Stimulated activated CD4-positive, alpha-beta T cell treated with anti-CD3 and anti-CD28 coated beads, Interleukin-1b, Interleukin-23, amount 100 ng/mL, for 4 hours (primary cell): ENCODE measurements at places on chromosomes 3 and 15.

GRCh38 chr3:52849656-52850055 lies 14.8 kb upstream of the MUSTN1 start:
- DNase-seq = no peak

DNA sequence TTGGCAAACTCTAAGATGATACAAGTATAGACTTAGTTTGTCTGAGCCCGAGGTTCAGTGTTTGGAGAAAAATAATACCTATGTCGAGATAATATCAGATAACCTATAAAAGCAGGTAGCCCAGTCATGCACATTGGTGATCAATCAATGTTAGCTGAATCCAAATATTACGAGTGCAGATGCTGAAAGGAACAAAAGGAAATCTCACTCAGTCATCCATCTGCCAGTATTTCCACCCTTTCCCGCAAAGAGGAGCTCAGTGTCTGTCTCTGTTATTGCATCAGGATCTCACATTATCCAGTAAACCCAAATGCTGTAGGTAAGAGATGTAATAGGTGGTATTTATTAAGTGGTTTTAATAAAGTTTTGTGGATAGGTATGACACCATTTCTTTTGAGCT lies 251.2 kb upstream of the CTDSPL start:
- no peak for DNase-seq

DNA sequence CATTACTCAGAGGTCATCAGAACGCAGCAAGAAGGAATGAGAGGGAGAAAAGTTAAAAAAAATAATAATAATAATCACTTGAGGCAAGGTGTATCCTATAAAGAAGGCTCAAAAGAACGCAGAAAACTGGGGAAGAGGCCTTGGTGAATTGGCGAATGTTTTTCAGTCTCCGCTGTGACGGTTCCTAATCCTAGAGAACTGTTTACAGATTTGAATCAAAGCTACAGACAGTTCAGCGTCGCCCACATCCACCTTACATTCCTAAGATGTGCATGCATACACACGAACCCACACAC lies 634 bp downstream of the ZMAT3 start:
- DNase-seq = no peak

GRCh38 chr3:118408431-118408830 lies 626.2 kb downstream of the IGSF11 start:
- no peak for DNase-seq

- DNase-seq = no peak
Observed at GRCh38 chr3:3209057-3209456, 29.6 kb upstream of the CRBN start.

DNA sequence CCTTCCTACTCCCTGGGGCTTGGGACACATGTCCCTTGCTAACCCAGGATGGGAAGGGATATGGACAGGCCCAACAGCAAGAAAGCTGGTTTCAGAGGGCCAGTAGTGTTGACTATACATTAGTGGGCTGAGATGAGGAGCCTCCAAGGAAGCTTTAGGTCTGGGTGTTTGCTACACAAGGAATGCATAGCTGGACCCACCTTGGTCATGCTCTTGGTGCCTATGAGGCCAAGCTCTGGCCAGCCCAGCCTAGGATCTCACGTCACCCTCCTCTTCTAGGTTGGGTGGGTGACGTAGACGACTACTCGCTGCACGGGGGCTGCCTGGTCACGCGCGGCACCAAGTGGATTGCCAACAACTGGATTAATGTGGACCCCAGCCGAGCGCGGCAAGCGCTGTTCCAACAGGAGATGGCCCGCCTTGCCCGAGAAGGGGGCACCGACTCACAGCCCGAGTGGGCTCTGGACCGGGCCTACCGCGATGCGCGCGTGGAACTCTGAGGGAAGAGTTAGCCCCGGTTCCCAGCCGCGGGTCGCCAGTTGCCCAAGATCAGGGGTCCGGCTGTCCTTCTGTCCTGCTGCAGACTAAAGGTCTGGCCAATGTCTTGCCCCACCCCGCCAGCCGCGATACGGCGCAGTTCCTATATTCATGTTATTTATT lies 653 bp upstream of the WDR6 start:
- DNase-seq = no peak

GRCh38 chr15:31241888-31242522 lies 84.6 kb upstream of the KLF13 start:
- DNase-seq = no peak

DNA sequence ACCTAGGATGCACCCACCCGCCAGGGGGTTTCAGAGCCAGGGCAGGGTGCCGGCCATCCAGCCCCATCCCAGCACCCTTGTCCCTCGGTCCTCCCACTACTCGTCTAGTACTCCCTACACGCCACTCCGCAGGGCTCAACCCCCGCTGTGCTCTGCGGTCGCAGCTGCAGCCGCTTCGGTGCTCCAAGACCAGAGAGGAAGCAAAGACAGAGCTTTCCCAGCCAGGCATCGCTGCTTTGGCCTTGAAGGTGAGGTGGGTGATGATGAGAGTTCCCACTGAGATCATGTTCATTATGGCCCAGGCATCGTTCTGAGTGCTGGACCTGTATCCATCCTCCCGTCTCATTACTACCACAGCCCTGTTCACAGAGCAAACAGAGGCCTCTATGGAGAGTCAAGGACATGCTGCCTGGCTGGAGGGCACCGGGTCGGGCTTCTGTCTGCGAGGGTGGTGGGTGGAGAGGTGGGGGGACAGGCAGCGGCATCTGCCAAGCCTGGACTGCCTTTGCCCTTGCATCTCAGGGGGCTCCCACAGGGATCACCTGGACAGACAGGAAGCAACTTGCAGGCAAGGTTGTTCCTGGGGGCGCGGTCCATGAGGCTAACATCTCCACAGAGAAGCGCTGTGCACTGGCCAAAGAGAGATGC lies 66.9 kb downstream of the KLF13 start:
- DNase-seq = no peak

DNA sequence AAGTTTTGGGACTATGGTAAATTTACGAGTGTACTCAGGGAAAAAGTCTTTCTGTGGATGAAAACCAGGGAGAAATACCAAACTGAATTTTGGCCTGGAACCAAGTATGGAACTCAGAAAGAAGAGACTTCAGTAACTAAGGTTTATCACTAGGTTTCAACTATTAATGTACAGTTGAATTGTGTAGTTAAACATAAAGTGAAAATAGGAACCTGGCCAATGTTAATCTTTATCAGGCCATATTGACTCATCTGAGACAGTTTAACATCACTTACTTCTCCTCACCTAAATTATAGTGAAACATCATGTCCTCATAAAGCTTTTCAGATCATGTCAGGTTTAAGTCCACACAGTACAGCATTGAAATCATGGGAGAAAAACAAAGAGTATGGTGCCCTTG lies 197.7 kb downstream of the LSAMP start:
- DNase-seq = no peak

- no peak for DNase-seq
Observed at GRCh38 chr15:40242601-40243000, 3.7 kb downstream of the PAK6 start.

- DNase-seq = no peak
Observed at GRCh38 chr3:130760922-130761321, 14.3 kb upstream of the PIK3R4 start.

DNA sequence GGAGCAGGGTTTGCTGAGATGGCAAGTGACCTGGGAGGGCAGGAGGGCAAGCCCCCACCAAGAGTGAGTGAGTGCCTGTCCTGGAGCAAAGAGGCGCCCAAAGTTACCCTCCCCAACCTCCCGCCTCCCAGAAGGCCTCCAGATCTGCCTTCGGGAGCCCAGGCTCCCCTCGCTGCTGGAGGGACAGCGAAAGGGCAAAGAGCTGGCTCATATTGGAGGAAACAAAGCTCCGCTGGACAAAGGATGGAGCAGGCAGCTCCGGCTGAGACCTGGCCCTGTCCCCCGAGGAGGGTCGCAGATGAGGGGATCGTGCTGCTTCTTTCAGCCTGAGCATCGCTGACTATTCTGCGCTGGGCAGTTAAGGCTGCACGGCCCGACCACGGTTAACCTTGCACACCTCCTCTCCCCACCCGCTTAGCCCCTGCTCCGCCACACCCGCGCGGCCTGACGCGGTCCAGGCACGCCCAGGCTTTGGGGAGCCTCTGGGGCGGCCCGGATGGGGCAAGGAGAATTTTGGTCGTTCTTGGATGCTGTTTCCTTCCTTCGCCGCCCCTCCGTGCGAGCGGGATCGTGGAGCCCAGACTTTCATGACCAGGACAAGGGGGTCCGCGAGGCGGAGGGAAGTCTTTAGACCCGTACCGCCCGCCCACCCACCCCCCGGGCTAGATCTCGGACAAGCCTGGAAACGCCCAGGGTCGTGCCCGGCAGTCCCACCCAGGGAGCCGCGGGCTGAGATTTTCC lies 651 bp downstream of the PLCD1 start:
- DNase-seq = no peak

DNA sequence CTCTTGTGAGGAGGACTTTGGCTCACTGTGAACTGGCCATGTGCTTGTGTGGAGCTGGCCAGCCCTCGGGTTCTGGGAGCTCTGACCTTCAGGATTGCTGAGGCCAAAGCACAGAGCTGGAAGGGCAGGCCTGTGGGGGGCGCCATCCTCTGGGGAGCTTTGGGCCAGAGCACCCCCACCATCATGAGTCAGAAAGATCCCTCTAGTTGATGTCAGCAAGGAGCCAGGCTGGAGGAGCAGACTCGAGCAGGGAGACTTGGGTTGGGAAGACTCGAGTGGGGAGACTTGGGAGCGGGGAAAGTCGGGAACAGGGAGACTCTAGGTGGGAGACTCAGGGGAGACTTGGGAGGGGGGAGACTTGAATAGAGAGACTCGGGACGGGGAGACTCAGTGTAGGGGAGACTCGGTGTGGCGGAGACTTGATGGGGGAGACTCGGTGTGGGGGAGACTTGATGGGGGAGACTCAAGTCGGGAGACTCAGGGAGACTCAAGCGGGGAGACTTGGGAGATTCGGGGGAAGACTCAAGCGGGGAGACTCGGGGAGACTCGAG lies 37.7 kb upstream of the PLXNA1 start:
- no peak for DNase-seq

DNA sequence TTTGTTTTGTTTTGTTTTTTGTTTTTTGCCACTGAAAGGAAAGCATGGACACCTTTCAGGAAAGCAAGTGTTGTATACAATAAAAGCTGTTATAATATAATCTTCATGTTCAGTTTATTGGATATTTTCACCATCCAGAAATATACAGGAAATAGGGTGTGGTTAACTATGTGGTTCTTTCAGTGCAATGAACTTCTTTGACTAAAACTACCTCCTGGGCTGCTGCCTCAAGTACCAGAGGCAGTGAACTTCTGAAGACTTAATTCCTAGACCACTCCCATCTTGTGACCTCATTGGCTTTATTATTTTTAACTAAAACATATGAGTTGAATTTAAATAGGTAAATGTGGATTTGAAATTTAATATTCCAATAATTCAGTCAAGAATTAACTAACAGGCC lies 27.1 kb upstream of the TBL1XR1 start:
- no peak for DNase-seq

GRCh38 chr3:160869825-160870224 lies 113.8 kb downstream of the PPM1L start:
- no peak for DNase-seq

- DNase-seq = no peak
Observed at GRCh38 chr3:141380987-141381386, 12.7 kb downstream of the ZBTB38 start.
